Jurkat, Clone E6-1 (cell line): ENCODE measurements at places on chromosomes 7 and 10.
A peak's percentile ranks its signal among the peaks of the same experiment; 100 is the strongest.

GRCh38 chr10:81603106-81603620, 271.8 kb upstream of the NRG3 start:
- DNase-seq, result no peak

- DNase-seq, result no peak
Measured at GRCh38 chr7:18086165-18087025, 58.7 kb upstream of the PRPS1L1 start.

DNA sequence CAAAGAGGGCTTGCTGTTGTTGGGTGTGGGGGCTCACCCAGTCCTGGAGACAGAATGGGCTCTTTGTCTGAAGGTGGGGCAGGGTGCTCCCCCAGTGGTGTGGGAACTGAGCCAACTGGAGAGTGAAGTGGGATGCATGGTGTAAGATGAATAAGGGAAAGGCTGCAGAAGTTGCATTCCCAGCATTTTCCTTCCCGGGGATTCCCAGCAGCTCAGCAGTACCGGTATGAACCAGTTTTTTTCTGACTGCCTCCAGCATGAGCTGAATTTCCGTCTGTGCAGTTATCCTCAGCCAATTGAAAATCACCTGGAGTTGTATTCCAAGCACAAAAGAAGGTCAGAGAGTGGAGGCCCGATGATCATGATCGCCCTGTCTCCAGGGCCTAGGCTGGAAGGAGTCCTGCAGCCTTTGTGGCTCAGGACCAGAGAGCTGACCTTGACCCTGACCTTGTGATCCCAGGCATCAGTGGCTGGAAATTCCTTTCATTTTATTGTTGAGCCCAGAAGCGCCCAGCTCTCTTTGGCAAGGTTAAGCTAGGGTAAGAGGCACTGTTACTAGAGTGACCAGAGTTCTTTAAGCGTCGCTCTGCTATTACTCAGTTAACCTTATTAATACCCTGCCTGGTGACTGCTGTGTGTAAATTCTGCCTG, 33.4 kb downstream of the OGDH start:
- DNase-seq, result no peak

- DNase-seq, result no peak
Measured at GRCh38 chr7:115822801-115823200, 207.8 kb downstream of the TFEC start.

GRCh38 chr10:106996510-106996909, 168.0 kb downstream of the SORCS1 start:
- no peak for DNase-seq

GRCh38 chr7:39969431-39969830, 19.4 kb downstream of the CDK13 start:
- no peak for DNase-seq

GRCh38 chr10:72850861-72851260, 42.7 kb upstream of the OIT3 start:
- no peak for DNase-seq

GRCh38 chr10:34018784-34019183, 684.3 kb upstream of the NRP1 start:
- no peak for DNase-seq

GRCh38 chr7:44307301-44307900, 18.0 kb downstream of the CAMK2B start:
- DNase-seq, result peak; percentile 18

- DNase-seq, result no peak
Measured at GRCh38 chr10:43598446-43598845, 7.8 kb upstream of the ZNF485 start.

DNA sequence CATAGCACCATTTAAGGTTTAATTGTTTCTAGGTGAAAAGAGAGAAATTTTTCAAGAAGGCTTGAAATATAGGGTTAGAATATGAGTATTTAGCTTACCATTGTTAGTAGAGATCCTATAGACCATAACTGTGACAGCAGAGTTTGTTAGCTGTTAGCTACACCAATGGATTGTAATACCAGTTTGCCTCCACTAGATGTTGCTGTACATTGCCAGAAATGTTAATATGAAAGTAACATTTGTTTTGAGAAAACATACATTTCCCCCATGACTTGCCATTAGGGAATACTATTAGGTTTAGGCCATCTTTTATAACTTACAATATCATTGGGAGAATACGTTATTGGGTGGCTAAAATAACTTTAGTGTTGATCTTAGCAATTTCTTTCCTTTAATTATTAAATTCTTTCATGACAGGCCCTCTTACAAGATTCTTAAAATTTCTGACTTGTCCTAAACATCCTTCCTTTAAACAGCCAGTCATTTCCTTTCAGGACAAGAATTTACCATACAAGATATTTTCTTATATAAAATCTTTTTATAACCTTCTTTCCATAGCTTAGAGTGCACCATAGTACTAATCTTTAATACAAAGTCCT, 39.5 kb downstream of the ZNF117 start:
- DNase-seq, result peak; percentile 51

DNA sequence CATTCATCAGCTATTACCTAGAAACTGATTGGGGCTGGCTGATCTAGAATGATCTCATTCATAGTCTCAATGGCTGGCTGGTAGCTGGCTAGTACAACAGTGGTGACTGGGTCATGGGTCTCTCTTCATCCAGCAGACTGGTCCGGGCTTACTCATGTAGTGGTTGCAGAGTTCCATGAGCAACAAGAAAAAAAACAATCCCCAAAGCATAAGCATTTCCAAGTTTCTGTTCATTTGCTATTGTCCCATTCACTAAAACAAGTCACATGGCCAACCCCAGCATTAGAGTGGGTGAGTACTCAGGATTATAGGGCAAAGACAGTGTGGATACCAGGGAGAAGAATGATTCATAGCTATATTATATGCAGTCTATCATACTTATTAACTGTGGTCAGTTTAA, 85.2 kb upstream of the SEMA3C start:
- DNase-seq, result no peak

- no peak for DNase-seq
Measured at GRCh38 chr7:140084972-140085371, 22.2 kb upstream of the PARP12 start.

- no peak for DNase-seq
Measured at GRCh38 chr10:80168679-80169380, 36.3 kb downstream of the PLAC9 start.

GRCh38 chr10:95214793-95215192, 20.8 kb downstream of the ACSM6 start:
- no peak for DNase-seq

GRCh38 chr10:113103131-113103840, 153.2 kb downstream of the TCF7L2 start:
- peak; percentile 73 for DNase-seq

- DNase-seq, result peak; percentile 41
Measured at GRCh38 chr7:47945261-47946015, 2.8 kb downstream of the PKD1L1 start.

GRCh38 chr7:38321967-38322366, 48.5 kb upstream of the TARP start:
- DNase-seq, result no peak

- no peak for DNase-seq
Measured at GRCh38 chr7:141452911-141453310, 98.3 kb upstream of the AGK start.

DNA sequence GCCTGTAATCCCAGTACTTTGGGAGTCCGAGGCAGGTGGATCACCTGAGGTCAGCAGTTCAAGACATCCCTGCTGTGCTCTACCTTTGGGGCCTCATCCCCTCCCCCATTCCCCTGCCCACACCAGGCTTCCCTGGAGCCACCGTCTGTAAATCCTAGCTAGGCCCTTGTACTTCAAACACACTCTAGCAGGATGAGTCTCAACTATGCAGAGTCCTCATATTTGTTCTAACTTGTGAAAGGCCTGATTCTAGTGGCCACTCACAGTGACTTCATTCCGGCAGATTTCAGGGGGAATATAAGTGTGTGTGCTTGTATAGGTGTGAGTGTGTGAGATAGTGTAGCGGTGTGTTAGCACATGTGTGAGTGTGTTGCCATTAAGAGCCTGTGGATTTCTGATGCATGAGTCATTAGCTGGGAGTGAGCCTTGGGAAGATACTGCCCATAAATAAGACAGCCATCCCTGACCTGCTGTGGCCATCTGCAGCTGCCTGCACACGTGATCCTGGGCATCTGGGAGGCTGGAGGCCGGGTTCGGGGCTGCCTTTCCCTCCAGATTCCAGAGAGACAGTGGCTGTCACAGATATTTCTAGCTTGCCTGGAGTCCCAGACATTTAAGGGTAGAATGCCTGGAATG, 1.7 kb upstream of the NEURL1 start:
- no peak for DNase-seq

DNA sequence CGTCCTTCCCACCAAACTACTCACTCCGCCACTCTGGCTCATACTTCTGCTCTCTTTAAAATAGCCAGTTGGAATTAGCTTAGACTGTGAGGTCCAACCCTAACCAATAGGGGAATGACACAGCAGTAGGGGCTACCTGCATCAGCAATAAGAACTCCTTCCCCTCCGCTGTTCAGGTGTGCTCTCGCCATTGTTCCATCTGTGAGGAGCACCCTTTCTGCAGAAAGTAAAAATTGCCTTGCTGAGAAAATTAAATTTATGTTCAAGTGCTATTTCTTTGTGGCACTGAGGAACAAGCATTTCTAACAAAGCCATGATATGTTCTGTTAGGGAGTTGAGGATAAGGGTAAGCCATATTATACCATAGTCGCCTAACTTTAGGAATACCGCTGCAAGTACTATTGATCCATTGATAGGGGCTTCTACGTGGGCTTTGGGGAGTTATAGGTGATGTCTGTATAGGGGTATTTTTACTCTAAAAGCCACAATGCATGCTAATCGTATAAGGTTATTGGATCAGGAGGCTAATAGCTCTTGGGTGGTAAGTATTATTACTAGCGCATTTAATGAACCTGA, 1269.5 kb downstream of the TYW1 start:
- no peak for DNase-seq

- DNase-seq, result no peak
Measured at GRCh38 chr7:68401313-68401712, 1197.0 kb upstream of the AUTS2 start.

GRCh38 chr7:36058020-36058592, 94.9 kb upstream of the EEPD1 start:
- DNase-seq, result no peak

- DNase-seq, result no peak
Measured at GRCh38 chr7:155395176-155395797, 62.6 kb upstream of the EN2 start.

DNA sequence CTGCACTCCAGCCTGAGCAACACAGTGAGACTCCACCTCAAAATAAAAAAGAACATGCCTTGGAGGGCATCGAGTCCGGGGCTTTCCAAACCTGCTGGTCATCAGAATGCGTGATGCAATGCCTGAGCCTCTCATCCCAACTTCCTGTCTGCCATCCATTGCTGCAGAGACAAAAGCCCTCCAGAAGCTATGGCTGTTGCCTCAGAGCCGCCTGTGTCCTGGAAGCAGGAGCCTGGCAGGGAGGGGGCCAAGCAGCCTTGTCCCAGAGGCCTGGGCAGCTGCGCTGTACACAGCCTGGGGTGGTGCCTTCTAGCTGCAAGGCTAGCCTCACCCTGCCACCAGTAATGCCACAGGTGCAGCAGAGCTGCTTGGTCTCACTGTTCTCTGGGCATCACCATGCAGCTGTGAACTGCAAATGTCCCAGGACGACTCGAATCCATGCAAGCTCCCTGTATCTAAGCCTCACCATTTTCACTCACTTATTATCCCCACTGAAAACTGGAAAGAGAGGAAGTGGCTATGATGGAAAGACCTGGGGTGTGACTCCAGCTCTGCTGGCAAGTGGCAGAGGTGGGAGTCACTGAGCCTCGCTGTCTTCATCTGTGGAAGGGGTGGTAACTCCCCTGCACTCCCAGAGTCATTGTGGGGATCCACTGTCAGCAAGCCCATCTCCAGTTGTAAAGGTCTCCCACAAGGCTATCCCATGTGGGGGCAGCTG, 7.0 kb downstream of the ALOX5 start:
- DNase-seq, result no peak

GRCh38 chr10:91556691-91557566, 75.9 kb downstream of the PPP1R3C start:
- DNase-seq, result no peak

GRCh38 chr10:75682649-75683557, 251.5 kb downstream of the LRMDA start:
- no peak for DNase-seq

DNA sequence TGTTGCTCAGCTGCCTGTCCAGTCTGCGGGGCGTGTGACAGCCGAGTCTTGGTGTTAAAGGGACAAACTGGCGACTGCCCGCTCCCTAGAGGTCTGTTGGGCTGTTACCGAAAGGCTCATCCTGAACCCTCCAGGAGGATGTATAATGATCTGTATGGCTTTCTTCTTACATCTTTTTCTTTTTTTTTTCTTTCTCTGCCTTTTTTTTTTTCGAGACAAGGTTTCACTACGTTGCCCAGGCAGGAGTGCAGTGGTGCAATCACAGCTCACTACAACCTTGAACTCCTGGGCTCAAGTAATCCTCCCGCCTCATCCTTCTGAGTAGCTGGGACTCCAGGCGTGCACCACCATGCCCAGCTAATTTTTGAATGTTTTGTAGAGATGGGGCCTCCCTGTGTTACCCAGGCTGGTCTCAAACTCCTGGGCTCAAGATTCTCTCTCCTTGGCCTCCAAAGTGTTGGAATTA, 857 bp downstream of the INTS15 start:
- DNase-seq, result no peak
